G401 (cell line): ENCODE measurements at places on chromosomes 4 and X.

- no peak for DNase-seq
These were observed 18.5 kb downstream of the LAP3 start for GRCh38 chr4:17595471-17596005.

- DNase-seq = peak; percentile 1
These were observed 1.2 kb downstream of the RPGR start for GRCh38 chrX:38326086-38326485.

- DNase-seq = no peak
These were observed 44.8 kb downstream of the PNMA5 start for GRCh38 chrX:152949114-152949513.

GRCh38 chr4:54614149-54614548 is 43.6 kb upstream of the KIT start:
- DNase-seq = no peak

DNA sequence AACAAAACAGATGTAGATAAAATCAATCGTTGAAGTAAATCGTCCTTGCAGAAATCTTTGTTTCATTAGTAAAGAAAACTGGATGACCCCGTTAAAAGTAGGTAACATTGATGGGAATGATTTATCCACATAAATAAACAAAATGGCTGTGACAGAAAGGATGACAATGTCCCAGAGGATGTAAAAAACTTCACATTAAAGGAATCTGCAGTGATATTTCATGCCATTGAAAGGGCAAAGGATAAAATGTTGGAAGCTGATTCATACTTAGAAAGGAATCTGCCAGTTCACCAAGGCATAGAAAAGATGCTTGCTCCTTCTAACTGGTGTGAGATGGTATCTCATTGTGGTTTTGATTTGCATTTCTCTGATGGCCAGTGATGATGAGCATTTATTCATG is 24.2 kb upstream of the EPGN start:
- DNase-seq = no peak

DNA sequence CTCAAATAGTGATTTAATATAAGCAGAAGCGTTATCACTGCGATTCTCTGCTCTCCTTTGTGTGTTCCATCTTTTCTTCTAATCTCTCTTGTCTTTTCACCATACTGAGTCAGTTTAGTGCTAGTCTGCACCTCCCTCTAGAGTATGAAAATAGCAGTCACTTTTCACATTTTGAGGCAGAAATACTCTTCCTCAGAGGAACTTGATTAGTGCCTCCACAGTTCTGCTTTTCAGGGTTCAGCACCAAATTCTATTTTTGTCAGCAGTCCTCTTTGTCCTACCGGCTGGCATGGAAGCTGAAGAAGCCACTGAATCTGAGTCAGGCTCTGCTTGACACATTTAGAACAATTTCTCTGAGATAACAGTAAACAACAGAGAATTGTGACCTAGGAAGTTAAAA is 49.7 kb upstream of the ANKRD17 start:
- peak; percentile 4 for DNase-seq

- DNase-seq = no peak
These were observed at the start of gene RBMXL3 for GRCh38 chrX:115189110-115189509. Gene RBMXL3, plus strand, starts transcription at chrX:115189410. Its CDS starts 32 bp downstream, at chrX:115189442.
